NCI-H748 treated with DMSO at 0.1 percent for 48 hours (cell line): ENCODE measurements at places on chromosomes 4 and X.

- DNase-seq = no peak
Measured at GRCh38 chr4:164571593-164572390, 182.1 kb upstream of the SMIM31 start.

DNA sequence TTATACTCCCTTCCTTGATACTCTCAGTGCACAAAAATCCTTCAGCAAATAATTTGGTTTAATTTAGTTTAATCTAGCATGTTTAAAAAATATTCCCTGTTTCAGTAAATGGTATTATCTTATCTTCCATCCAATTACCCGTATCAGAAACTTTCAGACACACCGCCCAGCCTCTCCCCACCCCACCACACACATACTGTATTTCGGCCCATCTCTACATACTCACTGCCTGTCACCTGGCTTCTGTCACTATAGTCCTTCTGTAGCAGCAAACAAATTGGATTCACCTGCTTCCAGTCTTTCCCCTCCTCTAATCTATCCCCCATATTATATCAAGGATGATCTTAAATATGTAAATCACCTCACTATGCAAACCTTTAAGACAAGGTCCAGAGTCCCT is 24.8 kb upstream of the GAB1 start:
- no peak for DNase-seq

- DNase-seq = no peak
Measured at GRCh38 chrX:72262077-72262476, 15.0 kb downstream of the RPS4X start.

DNA sequence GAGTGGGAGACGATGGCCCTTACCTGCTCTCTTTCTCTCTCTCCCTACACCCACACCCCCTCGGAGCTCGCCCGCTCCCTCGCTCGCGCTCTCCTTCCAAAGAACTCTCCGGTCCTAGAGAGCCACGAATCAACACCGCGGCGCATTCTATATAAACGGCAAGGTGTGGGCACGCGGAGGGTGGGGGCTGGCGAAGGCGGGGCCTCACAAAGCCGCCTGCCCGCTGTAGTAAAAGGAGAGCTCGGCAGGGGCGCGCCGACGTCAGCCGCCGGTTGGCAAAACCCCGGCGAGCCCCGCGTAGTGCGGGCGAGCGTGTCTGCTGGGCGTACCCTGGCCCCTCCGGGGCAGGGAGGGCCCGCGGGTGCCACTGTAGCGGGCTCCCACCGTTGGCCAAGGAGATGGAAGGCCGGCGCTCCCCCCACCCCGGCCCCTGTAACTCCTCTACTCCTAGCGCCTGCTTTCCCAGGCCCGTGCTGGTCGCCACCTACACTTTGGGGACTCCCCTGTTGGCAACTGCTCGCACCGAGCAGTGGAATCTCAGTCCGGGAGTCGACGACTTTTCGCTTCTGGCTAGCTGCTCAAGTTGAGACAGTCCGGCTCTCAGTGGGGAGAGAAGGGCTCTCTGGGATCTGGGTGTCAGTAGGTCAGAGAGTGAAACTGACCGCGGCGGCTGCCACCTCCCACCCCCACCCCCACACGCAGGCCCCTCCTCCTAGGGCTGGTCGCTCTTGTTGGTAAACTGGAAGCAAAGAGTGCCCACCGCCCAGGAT is 325.5 kb upstream of the F9 start:
- DNase-seq = peak; percentile 33

GRCh38 chr4:7515390-7515902 is 80.7 kb upstream of the PSAPL1 start:
- DNase-seq = no peak

DNA sequence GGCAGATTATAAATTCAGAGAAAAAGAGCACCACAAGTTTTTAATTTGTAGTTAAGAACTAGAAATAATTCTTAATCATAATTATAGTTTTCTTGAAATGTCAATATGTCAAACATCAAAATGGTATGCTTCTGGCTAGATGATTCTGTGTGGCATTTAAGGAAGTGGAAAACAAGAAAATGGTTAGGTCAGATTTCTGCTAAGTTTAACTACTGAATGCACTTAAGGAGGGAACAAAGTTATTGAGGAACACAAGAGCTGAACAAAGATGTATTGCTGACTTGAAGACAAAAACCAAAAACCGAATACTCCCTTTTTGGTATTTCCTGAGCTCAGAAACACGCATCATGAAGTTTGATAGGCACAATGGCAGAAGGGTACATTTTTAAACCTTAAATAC is 58.7 kb upstream of the GPR34 start:
- no peak for DNase-seq

- DNase-seq = no peak
Measured at GRCh38 chr4:1747603-1747967, 26.3 kb downstream of the TACC3 start.

DNA sequence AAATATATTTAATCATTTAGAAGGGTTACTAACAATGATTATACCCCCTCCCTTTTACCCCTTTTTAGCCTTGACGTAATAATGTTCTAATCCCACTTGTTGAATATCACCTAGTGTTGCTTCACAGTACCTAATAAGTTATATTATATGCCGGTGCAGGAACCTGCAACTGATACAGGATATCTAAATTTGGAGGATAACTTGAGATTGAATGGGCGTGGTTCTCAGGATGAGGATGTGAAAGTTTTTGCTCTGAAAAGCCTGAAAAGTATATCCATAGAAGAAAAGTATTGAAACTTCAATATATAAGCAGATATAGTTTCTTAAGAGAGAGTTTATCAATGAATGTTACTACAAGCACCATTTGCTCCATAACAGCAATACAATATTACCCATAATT is 59.8 kb downstream of the ZNF711 start:
- no peak for DNase-seq

DNA sequence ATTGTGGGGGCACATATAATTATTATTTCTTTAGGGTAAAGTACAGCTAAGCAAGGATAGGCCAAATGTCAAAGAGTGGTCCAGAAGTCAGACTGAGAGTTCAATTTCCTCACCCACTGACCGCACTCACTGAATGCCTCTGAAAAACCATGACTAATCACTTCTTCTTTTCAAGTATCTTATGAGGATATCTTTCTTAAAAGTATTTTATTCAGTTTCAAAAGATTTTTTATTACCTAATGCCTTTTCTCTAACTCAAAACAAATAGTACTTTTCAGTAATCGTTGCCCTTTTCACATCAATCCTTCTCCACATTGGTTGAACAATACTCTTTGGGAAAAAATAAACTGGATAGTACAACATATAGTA is 61.7 kb upstream of the CAMK2D start:
- DNase-seq = no peak

GRCh38 chr4:11230866-11231265 is 197.8 kb downstream of the HS3ST1 start:
- DNase-seq = no peak

- DNase-seq = no peak
Measured at GRCh38 chrX:100913111-100913510, 15.6 kb downstream of the XKRX start.

- DNase-seq = no peak
Measured at GRCh38 chr4:120843849-120844527, 78.5 kb downstream of the PRDM5 start.

DNA sequence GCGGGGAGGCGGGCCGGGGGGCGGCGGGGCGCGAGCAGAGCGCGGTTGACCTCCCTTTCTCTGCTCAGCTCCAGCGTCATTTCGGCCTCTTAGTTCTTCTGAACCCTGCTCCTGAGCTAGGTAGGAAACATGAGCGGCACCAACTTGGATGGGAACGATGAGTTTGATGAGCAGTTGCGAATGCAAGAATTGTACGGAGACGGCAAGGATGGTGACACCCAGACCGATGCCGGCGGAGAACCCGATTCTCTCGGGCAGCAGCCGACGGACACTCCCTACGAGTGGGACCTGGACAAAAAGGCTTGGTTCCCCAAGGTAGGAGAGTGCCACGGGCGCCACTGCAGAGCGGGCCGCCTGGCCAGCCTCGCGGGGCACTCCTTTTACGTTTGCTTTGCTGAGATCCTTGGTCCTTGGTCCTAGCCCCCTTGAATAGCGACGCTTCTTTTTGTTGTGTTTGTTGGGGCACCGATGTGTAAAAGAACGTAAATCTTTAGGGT is at the start of gene HTATSF1:
Gene HTATSF1 (plus strand): TSS at position 37 of the 497 bp plus-strand sequence. CDS start 93 bp downstream, at position 130.
- peak; percentile 63 for DNase-seq

- DNase-seq = no peak
Measured at GRCh38 chrX:43661521-43662240, 5.6 kb downstream of the MAOA start.

DNA sequence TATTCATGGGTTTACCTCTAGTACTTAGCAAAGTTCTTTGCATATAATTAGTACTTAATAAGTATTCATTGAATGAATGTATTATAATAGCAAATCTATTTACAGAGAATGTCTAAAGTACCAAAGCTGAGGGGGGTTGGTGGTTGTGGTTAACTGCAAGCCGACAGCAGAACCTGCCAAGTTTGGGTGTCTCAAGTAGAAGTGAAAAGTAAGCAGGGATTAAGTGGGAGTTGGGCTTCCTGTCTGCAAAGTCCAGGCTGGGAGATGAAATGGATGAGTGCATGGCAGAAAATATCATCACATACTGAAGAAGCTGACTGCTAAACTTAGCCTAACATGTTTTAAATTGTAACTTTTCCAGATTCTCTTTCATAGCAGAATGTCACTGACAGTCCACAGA is 169.6 kb downstream of the CAMK2D start:
- no peak for DNase-seq

GRCh38 chr4:13164783-13165331 is 319.3 kb downstream of the RAB28 start:
- no peak for DNase-seq

DNA sequence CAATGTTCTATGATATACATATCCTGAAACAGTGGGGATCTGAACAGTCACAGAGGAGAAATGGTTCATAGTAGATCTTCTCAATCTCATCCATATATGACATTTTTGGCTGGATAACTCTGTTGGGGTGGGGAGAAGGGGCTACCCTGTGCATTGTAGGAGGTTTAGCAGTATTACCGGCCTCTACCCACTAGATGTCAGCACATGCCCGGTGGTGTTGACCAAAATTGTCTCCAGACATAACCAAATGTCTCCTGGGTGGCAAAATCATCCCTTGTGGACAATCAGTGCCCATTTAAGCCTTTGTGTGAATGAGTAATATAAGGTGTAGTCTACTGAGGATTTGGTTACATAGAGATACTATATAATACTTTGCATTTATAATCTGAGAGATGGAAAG is 89.9 kb downstream of the PLS3 start:
- peak; percentile 17 for DNase-seq

DNA sequence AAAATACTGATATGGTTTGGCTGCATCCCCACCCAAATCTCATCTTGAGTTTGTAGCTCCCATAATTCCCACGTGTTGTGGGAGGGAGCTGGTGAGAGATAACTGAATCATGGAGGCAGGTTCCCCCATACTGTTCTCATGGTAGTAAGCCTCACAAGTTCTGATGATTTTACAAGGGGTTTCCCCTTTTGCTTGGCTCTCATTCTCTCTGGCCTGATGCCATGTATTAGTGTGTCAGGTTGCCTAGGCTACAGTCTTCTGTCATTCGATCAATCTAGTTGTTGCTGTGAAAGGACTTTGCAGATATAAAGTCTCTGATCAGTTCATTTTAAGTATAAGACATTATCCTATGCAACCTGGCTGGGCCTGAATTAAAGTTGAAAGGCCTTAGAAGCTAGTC is 209.3 kb upstream of the MAOA start:
- DNase-seq = no peak
